Natural killer cell treated with Interleukin-12 subunit alpha and Interleukin-12 subunit beta and Interleukin-15 and Interleukin-18, amount 100 ng/mL, for 72 hours (primary cell): ENCODE measurements at places on chromosomes 4 and X. TPM values are rescaled to one million over a fixed set of nuclear protein-coding genes. Genes with fewer than 3 reads are reported as not detected.

PNMA6F gene
- not detected for total RNA-seq

PAK3 gene
- total RNA-seq, result not detected

CPLX1 gene
- total RNA-seq, result not detected

DNA sequence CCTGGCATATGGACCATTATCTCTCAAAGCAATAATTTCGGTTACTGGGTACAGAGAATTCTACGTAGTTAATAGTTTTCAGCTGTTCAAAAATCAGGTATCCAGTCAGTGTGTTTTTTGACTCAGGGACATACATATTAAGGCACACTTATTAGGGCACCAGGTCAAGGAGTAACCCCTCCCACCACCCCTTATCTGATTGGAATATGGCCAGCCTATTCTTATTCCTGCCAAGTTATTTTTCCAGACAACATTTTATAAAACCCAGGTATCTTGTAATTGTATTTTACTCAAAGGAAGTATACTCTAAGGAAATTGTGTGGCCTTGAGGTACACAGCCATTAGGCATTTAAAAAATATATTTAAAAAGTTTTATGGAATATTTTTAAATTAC, 4.3 kb downstream of the ZFX start:
- DNase-seq, result no peak
